ENCODE measurements at places on chromosomes 4 and X.

DNA sequence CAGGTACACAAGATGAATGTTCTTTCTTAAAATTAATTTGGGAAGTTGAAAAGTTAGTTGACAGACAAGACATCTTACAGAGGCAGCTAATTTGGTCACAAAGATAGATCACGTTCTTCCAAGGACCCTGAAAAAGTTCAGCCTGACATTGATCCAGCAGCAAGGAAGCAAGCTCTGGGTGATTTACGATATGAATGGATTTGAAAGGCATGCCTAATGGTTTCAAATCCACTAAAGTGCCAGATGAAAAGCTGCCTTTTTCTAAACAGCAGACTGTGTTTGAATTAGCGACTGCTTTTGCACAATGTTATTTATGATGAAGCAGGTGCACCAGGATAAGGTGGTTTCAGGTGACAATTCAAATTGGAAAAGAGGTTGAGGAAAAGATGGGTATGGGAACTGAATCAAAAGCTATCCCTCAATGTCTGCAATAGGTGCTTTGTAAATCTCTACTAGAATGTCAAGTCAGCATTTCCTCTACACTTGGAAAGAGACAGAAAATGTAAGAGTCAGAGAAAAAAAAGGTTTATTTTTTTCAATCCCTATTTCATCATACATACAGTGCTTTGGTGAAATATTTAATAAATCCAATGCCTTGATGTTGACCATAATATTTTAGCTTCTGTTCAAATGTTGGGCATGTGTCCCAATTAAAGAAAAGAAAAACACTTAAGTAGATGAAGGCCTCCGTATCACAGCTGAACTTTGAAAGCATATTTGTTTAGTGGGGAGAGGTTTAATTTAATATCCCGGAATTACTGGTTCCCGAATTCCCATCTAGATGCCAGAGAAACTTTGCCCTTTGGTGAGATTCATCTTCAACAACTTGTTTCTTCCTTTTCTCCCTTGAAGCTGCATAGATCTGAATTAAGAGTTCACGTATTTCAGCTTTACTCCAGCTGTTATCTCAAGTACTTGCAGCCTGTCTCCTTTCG lies 6.0 kb downstream of the RASGEF1B start:
- no peak for DNase-seq

- no peak for DNase-seq
Measured at GRCh38 chr4:80213117-80213815, 16.0 kb downstream of the PRDM8 start.

DNA sequence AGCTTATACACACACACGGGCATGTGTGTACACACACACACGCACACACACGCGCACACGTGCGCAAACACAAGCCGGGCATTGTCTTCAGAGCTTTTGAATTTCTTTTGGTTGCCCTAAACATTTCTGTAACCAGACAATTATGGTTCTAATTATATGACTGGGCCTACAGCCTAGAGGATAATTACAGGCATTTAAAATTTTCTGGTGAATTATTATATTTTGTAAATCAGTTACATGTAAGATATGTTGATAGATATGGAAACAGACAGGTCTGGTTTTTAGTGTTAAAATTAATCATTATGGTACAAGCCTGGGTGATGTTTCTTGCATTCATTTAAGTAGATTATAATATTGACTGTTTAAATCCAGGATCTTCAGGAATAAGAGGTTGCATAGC lies 1120.5 kb downstream of the ADGRL3 start:
- DNase-seq, result no peak

DNA sequence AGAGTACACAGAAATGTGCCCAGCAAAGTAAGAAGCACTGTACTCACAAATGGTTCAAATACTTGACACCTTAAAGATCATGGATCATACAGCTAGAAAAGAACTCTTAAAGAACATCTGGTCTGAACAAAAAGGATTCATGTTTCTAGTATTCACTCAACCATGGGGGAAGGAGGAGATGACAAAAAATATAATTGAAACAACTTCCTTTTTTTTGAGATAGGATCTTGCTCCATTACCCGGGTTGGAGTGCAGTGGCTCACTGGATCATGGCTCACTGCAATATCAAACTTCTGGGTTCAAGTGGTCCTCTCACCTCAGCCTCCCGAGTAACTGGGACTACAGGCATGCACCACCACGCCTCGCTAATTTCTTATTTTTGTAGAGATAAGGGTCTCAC lies 6.0 kb downstream of the DHX15 start:
- no peak for DNase-seq

GRCh38 chr4:120709991-120710390 lies 212.5 kb downstream of the PRDM5 start:
- DNase-seq, result no peak

GRCh38 chr4:175616287-175616686 lies 195.8 kb downstream of the GPM6A start:
- no peak for DNase-seq

DNA sequence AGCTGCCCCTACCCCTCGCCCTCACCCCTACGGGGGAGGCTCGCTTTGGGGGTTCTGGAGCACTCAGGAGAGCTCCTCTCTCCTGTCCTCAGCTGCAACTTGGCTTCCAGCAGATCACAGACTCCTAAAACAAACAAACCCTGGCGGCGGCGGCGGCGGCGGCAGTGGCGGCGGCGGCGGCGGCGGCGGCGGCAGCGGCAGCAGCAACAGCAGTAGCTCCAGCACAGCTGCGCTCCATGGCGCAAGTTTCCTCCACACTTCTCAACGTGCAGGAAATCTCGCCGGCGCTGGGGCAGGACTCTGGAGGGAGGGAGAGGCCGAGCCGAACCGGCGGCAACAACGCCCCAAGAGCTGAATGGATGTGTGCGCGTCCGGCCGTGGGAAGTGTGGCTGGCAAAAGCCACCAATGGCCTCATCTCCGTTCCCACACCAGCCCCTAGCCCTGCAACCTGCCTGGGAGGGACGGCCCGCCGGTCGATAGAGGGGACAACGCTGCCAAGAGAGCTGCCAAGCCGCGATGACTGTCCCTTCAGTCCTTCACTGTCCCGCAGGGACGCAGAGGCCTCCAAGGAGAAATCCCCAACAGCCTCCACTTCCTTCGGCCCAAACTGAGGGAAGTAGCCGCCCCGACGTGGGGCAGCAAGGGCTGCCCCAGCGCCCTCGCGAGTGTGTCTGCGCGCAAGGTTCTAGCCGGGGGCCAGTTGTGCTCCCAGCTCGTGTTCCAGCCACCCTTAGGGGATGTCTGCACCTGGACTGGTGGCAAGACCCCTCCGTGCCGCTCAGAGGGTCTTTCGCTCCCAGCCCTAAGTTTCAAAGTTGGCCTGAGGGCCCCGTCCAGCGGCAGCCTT lies 775 bp downstream of the SHROOM4 start:
- DNase-seq, result no peak

GRCh38 chr4:173685165-173685830 lies 155.3 kb upstream of the HAND2 start:
- no peak for DNase-seq

DNA sequence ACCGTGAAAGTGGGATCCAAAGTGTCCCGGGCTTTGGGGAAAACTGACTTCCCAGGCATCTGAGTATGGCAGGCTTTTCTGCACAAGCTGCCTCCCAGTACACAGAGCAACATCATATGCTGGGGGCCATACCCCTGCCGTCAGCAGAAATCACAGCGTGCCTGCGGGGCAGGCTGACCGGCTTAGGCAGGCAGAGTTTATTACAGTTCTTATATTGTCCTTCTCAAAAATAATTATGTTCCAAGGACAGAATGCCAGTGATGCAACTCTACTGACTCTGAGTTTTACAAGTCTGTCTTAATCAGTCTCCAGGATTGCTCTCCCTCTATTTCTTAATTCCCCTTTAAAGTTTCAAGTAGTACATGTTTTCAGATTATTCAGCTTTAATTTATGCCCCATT lies 37.0 kb downstream of the IL21 start:
- DNase-seq, result no peak

GRCh38 chr4:26753617-26754016 lies 107.0 kb upstream of the STIM2 start:
- DNase-seq, result no peak
